ENCODE measurements at places on chromosomes 5 and 9.

DNA sequence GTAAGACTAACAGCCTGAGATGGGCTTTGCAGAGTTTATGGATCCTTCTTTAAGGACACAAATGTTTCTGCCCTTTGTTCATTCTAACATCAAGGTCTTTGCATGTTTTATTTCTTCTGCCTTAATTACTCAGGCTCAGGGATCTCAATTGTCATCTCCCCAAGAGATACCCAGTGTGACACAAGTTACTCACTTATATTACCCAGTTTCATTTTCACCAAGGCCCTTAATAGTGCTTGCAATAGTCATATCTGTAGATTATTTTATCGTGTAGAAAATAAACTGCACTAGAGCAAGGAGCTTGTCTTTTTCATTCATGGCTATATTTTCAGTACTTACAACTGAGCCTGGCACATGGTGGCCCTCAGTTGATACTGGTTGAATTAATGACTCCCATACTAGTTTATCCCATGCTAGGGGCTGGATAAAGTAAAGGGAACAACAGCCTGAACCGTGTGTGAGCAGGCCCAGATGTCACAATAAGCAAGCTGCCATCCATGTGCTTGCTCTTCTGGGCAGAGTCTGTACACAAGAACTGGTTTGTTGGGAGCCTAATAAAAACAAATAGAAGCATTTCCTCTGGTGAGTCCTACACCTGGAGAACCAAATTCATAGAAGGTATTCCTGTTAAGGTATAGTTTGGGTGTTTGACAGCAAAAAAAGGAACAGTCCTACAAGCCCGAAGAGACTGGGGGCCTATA is 112.5 kb upstream of the CD180 start:
- no peak for DNase-seq

DNA sequence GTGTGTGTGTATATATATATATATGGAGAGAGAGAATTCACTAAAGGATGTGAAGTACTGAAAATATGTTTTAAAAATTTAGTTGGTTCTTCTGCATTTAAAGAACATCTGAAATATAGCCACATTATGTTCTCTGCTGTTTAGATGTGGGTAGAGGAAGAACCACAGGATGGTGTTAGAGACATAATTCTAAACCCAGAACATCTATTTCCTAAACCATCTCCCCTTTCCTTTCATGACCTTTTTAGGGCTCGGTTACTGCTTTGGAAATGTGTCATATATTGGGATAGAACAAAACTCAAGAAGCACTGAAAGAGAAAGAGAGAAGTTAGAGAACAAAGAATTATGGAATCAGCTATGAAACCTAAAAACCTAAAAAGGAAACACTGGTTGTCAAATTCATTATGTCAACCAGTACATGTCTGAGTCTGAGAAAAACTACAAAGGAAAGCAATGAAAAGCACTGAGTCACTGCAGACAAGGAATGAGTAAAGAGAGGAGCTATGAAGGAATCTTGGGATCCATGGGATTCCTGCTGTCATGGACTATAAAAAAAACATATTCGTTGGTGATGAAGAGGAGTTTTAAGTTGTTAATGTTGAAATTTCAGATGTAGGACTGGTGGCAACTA is 28.4 kb downstream of the SLC12A2 start:
- no peak for DNase-seq

DNA sequence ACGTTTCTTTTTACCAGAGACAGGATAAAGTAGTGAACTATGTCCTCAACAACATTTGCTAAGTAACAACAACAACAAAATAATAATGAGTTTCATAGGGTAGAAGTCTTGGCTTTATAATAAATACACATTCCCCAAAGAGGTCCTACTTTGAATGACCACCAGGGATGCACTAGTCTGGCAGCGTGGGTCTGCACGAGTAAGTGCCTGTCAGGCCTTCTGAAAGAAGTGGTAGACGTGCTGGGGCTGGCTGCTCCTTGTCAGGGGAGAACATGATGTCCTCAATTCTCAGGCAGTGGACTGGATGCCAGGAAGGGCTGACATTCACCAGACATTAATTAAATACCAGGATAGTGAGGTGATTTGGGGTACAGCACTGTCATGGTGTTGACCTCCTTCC is 331.1 kb downstream of the TMEM38B start:
- no peak for DNase-seq

DNA sequence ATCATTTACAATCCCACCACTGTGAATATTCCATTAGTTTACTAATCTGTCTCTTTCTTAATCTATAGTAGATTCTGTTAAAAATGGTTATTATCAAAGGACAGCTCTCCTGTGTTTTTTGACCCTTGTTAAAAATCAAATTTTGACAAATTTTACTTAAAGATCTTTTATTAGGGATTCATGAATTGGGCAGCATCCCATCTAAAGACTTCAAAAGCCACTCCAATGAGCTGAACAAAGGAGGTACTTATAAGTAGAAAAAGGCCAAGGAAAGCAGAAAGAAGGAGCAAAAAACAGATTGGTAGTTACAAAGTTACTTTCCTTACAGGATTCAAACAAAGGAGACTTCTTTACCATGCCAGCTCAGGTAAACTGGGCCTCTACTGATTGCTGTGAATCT is 44.5 kb upstream of the PTPDC1 start:
- no peak for DNase-seq

GRCh38 chr5:33523208-33523771 is 82.5 kb downstream of the TARS1 start:
- no peak for DNase-seq

GRCh38 chr5:141485321-141486055 is 658 bp downstream of the PCDHGC4 start:
- DNase-seq = no peak

DNA sequence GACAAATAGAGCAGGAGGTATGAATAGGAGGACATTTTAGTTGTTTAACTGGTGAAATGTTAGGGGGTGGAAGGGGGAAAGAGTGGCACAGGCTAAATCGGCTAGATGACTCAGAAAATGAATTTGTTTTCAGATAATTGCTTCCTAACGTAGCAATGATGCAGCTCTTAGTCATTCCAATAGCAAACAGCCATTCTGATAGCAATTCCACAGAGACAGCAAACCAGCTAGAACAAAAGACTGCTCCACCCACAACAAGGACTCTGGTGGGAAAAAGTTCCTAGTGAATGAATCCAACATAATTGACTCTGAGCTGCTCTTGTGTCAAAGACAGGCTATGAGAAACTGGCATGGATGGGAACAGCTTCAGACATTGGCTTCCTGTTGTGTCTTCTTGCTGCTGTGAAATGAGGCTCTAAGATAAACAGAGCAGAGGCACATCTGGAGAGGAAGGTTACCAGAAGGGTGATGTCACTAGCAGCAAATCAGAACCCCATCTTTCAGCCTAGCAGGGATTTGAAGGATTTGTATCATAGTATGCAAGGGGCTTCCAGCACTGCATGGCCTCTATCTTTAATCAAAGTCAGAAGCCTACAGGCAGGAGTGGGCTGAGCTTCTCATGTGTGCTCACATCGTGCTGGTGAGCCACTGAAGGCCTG is 28.1 kb upstream of the F2RL1 start:
- DNase-seq = no peak

DNA sequence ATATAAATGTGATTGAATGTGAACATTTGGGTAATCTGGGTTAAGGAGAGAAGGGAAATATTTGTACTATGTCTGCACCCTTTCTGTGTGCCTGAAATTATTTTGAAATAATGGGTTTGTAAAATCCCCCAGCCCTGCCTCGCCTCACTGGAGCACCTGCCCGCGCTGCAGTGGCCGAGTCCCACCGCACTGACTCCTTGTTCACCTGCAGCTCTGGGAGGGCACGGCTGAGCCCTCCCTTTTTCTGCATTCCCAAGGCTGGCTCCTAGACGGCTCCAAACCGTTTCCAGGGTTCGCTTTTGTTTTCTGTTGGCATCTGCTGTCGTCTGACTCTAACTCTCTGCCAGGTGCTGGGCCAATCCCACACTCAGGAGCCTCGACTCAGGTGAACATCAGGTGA is 17.6 kb upstream of the PPP1R26 start:
- no peak for DNase-seq

DNA sequence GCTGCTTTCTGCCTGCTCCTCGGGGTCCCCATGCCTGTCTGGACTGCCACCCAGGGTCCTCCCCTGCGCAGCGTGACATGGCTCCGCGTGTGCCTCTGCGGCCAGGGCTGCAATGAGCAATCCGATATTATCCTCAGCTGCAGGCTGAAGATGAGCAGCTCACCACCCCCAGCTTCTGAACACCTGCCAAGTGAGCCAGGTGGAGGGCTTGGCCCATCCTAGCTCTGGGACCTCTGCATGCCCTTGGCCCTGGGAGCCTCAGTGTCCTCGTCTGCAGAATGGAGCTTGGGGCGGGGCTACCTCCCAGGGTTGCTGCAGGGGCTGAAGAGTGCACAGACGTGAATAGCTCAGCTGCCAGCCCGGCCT is 4.1 kb upstream of the MYMK start:
- no peak for DNase-seq

DNA sequence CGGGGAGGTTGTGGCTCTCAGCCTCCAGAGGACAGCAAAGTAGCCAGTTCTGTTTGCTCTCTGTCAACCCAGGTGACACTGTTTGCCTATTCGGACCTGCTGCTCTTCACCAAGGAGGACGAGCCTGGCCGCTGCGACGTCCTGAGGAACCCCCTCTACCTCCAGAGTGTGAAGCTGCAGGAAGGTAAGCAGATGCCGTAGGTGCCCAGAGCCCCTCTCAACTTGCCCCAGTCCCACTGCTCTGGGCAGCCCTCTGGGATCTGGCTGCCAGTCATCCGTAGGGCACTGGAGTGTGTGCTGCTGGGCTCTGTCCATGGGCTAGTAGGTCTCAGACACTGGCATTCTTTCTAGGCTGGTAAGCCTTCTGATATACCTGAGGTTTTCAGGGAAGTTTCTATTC is 59.3 kb downstream of the RGS3 start:
- DNase-seq = no peak

GRCh38 chr5:160198841-160199409 is 30.4 kb upstream of the FABP6 start:
- no peak for DNase-seq

DNA sequence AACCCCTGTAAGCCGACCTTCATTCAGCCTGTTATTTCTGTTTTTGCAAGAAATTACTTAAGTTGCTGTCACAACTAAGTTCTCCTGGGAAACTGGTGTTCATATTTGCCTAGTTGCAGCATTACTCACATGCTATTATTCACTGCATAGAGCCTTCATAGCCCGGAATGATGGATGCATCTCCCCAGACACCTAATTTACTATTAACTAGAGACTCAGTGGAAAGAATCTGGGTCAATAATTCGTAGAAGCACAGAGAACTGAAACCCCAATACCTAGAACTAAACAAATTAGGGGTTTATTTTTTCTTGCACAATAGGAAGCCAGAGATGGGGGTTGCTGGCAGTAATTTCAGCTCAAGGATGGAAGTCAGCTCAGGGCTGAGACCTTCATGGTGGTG is 45.7 kb upstream of the FAM170A start:
- no peak for DNase-seq

GRCh38 chr5:154053468-154053867 is 14.7 kb downstream of the MFAP3 start:
- DNase-seq = no peak

GRCh38 chr9:38162332-38163211 is 93.5 kb upstream of the SHB start:
- DNase-seq = no peak

- no peak for DNase-seq
Measured at GRCh38 chr9:76537150-76537646, 78.2 kb downstream of the GCNT1 start.

- DNase-seq = no peak
Measured at GRCh38 chr5:173050791-173051190, 5.4 kb upstream of the CREBRF start.

DNA sequence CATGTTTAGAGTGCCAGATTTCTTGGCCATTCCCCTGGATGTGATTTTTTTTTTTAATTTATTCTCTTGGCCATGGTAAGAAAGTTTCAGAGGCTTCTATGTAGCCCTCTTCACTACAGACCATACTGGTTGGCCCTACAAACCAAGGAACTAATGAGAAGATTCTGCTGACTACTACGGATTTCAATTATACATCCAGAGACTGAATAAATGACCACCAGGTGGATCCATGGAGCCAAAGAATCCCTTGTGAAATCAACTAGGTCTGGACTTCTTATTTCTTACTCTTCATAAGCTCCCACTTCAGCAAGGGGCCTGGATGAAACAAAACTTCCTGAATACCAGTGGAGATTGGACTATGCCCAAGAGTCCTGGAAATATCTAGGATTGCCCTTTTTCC is 27.6 kb downstream of the ZNF622 start:
- DNase-seq = no peak

DNA sequence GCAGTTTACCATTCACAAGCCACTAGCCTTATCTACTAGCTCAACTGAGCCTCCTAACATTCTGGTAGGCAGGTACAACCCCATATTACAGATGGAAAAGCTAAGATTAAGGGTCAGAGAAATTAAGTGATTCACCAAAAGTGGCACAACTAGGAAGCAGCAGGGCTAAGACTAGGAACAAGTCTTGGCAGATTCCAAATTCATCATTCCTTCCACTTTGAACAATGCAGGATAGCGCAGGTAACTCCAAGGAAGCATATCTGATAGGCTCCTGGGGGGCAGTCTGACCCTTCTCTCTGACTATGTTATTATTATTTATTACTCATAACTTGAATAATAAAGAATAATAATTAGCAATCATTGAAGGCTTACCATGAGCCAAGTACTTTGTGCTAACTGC is 8.5 kb downstream of the HBEGF start:
- no peak for DNase-seq

DNA sequence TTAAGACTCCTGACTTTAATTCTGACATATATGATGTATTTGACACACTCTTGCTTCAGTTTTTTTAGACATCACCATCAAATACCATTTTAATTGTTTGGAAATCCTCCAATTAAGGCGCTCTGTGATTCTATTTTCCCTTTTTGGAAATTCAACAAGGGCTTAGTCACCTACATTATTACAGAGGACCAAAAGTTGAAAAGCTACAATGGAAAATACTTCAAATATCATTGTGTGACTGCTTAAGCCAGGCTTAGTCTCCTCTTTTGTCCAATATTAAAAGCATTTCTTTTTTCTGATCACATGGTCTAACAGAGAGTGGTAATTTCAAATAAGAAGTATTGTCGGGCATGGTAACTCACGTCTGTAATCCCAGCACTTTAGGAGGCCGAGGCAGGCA is 160.3 kb downstream of the CEMIP2 start:
- DNase-seq = no peak

GRCh38 chr5:116621599-116621998 is 47.0 kb upstream of the SEMA6A start:
- no peak for DNase-seq

DNA sequence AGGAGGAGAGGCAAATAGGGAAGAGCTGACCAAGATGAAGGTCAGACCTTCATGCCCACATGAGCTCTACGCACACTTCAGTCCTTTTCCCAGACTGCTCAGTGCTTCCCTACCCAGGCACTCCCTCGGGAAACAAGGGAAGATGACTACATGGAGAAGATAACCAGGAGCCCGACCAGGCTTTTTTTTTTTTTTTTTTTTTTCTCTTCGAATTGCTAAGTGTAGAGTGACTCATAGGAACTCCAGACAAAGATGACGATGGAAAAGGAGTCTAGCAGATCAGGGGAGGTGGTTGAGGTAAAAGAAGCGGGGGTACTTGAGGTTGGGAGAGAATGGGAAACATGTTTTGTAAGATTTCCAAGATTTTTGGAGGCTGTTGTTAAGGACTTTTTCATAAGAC is 526.1 kb downstream of the BNC2 start:
- peak; percentile 3 for DNase-seq

All from iPS DF 19.7 (cell line).